Calu3 (cell line): ENCODE measurements at places on chromosomes 2 and 18. TPM values are rescaled to one million over a fixed set of nuclear protein-coding genes. Genes with fewer than 3 reads are reported as not detected.

The ASIC4 gene
- 0.17 TPM in 1 of 2 replicates, not detected in the other for total RNA-seq

DNA sequence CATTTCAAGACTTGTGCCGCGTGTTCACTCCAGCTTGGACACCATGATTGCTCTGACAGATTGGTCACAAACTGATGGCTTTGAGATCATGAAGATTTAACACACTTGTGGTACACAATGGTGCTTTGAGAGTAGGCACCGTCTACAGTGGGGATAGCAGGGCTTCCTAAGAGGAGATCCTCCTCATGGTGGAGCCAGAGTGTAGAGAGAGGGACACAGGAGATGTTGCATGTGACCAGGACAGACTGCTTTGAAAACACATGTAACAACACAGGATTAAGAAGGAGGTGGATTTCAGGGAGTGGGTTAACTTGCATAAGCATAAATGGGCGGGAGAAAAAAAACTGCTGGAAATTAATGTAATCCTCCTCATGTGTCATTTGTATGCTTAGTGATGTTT lies 95.7 kb upstream of the LINC00305 start:
- DNase-seq: peak; percentile 5

- DNase-seq: no peak
Observed at GRCh38 chr2:74392449-74392743, 12.3 kb upstream of the DCTN1 start.

GRCh38 chr2:78147466-78147865 lies 625.3 kb upstream of the LRRTM4 start:
- DNase-seq: no peak

GRCh38 chr2:98634406-98635092 lies 26.2 kb downstream of the UNC50 start:
- DNase-seq: peak; percentile 8
